ENCODE measurements at places on chromosomes 4 and X.
A peak's percentile ranks its signal among the peaks of the same experiment; 100 is the strongest.

GRCh38 chr4:151418385-151418784 lies 9.4 kb downstream of the FHIP1A start:
- no peaks in the 10 kb centered on the region for H3K27me3 ChIP-seq
- H3K4me3 ChIP-seq: no peak overlapping the region
- no peaks in the 10 kb centered on the region for H3K36me3 ChIP-seq
- no peak overlapping the region for H3K27ac ChIP-seq
- no peaks in the 10 kb centered on the region for H3K4me1 ChIP-seq

DNA sequence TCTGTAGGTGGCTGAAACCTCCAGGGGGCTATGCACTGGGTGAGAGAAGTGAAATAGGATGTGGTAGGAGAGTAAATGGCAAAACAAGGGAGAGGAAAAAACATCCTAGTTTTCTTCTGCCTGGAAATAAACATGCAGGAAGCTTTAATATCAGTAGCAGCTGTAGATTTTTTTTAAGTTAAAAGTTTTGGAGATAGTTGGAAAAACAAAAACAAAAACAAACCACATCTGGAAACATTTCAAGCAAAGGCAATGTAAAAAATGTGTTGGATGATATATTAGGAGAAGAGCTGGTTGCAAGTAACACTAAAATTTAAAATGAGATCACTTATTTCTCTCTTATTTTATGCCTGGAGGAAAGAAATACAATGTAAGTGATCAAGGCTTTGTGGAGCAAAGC lies 388.0 kb downstream of the SPRY1 start:
- H3K27me3 ChIP-seq: no peaks in the 10 kb centered on the region
- H3K4me3 ChIP-seq: no peak overlapping the region
- no peaks in the 10 kb centered on the region for H3K36me3 ChIP-seq
- H3K27ac ChIP-seq: no peak overlapping the region
- no peaks in the 10 kb centered on the region for H3K4me1 ChIP-seq
- no peak for DNase-seq

GRCh38 chr4:153790500-153790865 lies 1.6 kb upstream of the SFRP2 start:
- no peak overlapping the region for H3K4me3 ChIP-seq
- no peaks in the 10 kb centered on the region for H3K36me3 ChIP-seq
- H3K27ac ChIP-seq: no peak overlapping the region
- H3K27me3 ChIP-seq: peaks cover 55% of the 10 kb centered on the region
- DNase-seq: no peak

GRCh38 chr4:82381661-82382296 lies 8.0 kb upstream of the HNRNPD start:
- H3K4me1 ChIP-seq: no peaks in the 10 kb centered on the region
- H3K4me3 ChIP-seq: no peak overlapping the region
- no peak for DNase-seq

GRCh38 chr4:151804086-151804630 lies 43.4 kb upstream of the GATB start:
- no peaks in the 10 kb centered on the region for H3K27me3 ChIP-seq
- H3K4me1 ChIP-seq: no peaks in the 10 kb centered on the region
- H3K4me3 ChIP-seq: no peak overlapping the region

DNA sequence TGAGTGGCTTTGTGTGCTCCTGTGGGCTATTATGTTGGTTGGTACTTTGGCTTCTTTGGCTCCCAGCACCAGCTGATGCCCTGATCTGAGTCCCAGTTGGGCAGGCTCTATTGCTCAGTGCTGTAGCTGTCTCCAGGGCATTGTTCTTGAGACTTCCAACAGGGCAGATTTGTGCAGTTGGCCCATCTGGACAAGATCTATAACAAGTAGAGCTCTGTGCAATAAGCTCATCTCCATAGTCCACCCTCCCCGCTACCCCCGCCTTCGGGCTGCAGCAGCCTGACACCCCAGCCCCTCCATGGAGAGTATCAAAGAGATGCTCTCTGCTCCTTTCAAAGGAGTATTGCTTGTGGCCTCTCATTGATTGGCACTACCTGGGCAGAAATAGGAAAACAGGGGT lies 5.8 kb upstream of the TMEM31 start:
- DNase-seq: no peak
- H3K36me3 ChIP-seq: no peaks in the 10 kb centered on the region
- H3K4me3 ChIP-seq: no peak overlapping the region
- no peak overlapping the region for H3K27ac ChIP-seq

- H3K4me3 ChIP-seq: no peak overlapping the region
- no peak overlapping the region for H3K27ac ChIP-seq
- no peak for DNase-seq
These were observed 1025.5 kb downstream of the RPA4 start for GRCh38 chrX:97909245-97909644.

- H3K27me3 ChIP-seq: no peaks in the 10 kb centered on the region
- peaks cover 15% of the 10 kb centered on the region for H3K4me1 ChIP-seq
These were observed 537 bp upstream of the PRKX start for GRCh38 chrX:3713937-3714434.

- H3K27me3 ChIP-seq: no peaks in the 10 kb centered on the region
- H3K4me3 ChIP-seq: no peak overlapping the region
- no peaks in the 10 kb centered on the region for H3K36me3 ChIP-seq
These were observed 87.5 kb downstream of the RBM46 start for GRCh38 chr4:154868414-154869194.

GRCh38 chr4:177079327-177079726 lies 230.3 kb upstream of the NEIL3 start:
- no peaks in the 10 kb centered on the region for H3K4me1 ChIP-seq
- H3K27me3 ChIP-seq: no peaks in the 10 kb centered on the region
- no peak overlapping the region for H3K4me3 ChIP-seq
- H3K27ac ChIP-seq: no peak overlapping the region
- no peaks in the 10 kb centered on the region for H3K36me3 ChIP-seq
- no peak for DNase-seq

DNA sequence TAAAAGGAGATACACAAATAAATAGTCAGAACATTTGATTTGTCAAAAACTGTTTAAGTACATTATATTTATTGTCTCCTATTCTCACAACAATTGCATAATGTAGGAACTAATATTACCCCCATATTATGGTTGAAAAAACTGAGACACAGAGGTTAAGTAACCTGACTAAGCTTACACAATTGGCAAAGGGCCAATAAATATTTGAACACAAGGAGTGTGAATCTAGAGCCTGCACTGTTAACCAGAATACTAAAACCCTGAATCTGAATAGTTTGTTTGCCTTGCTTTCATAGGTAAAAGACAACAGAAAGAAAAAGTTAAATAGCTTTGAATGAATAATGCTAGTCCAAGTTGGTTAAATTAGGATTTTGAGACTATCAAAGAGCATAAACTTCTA lies 55.2 kb downstream of the IL13RA2 start:
- H3K27ac ChIP-seq: no peak overlapping the region
- no peak for DNase-seq
- H3K36me3 ChIP-seq: no peaks in the 10 kb centered on the region
- H3K27me3 ChIP-seq: no peaks in the 10 kb centered on the region

- no peaks in the 10 kb centered on the region for H3K4me1 ChIP-seq
- DNase-seq: no peak
- H3K27ac ChIP-seq: no peak overlapping the region
- no peaks in the 10 kb centered on the region for H3K27me3 ChIP-seq
- H3K36me3 ChIP-seq: no peaks in the 10 kb centered on the region
These were observed 136.3 kb upstream of the PSAPL1 start for GRCh38 chr4:7571001-7571400.

DNA sequence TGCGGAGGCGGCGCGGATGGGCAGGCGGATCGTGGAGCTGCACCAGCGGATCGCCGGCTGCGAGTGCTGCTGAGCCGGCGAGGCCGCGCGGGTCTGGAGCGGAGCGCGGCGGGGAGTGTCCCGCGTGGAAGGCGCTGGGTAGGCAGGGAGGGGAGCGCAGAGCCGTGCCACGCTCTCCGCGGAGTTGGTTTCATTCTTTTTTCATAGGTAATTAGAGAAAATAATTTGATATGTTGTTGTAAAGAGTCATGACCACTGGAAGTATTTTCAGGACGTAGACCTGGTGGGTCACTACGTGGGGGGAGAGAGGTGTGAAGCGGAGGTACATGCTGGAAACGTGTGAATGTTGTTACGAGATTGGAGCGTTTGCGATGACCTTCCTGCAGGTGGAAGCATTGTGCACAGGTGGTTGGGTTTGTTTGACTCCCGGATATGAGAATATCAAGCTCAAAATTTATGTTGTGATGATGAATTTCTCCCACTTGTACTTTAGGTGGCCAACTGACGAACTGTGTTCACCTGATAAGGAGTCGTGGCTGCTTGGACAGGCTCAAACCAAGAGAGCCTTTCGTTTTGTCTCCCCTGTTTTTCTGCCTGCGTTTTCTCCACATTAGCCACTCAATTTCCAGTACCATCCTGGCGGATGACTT lies 19.1 kb upstream of the S100P start:
- peak overlapping the region; percentile 65 for H3K4me3 ChIP-seq
- peak; percentile 42 for DNase-seq
- H3K27ac ChIP-seq: peak overlapping the region; percentile 61
- peaks cover 28% of the 10 kb centered on the region for H3K4me1 ChIP-seq
- H3K27me3 ChIP-seq: no peaks in the 10 kb centered on the region
- H3K36me3 ChIP-seq: peaks cover 3% of the 10 kb centered on the region

- H3K4me1 ChIP-seq: no peaks in the 10 kb centered on the region
- DNase-seq: no peak
- H3K4me3 ChIP-seq: no peak overlapping the region
These were observed 150.1 kb downstream of the ADAM29 start for GRCh38 chr4:175068266-175068665.

- no peak overlapping the region for H3K4me3 ChIP-seq
- no peak for DNase-seq
- H3K27me3 ChIP-seq: no peaks in the 10 kb centered on the region
These were observed 12.7 kb downstream of the PGK1 start for GRCh38 chrX:78116766-78117165.

DNA sequence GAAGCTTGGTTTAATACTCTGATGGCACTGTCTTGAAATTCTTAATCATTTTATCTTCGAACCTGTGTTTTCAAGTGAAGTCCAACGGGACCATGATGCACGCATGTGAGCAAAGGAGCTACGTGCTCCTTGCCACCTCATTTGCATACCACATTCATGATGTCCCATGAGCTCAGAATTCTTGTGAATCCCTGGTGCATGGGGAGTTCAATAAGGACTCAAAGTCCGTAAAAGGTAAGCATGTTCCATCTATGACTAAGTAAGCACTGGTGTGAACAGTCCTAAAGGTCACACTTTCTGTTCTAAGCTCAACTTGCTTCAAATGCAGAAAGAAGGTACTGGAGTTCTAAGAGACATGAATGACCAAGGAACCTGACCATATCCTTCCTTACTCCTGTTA lies 13.1 kb upstream of the GPM6B start:
- no peak overlapping the region for H3K27ac ChIP-seq
- H3K4me3 ChIP-seq: no peak overlapping the region
- no peak for DNase-seq
- H3K4me1 ChIP-seq: no peaks in the 10 kb centered on the region
- H3K36me3 ChIP-seq: no peaks in the 10 kb centered on the region

DNA sequence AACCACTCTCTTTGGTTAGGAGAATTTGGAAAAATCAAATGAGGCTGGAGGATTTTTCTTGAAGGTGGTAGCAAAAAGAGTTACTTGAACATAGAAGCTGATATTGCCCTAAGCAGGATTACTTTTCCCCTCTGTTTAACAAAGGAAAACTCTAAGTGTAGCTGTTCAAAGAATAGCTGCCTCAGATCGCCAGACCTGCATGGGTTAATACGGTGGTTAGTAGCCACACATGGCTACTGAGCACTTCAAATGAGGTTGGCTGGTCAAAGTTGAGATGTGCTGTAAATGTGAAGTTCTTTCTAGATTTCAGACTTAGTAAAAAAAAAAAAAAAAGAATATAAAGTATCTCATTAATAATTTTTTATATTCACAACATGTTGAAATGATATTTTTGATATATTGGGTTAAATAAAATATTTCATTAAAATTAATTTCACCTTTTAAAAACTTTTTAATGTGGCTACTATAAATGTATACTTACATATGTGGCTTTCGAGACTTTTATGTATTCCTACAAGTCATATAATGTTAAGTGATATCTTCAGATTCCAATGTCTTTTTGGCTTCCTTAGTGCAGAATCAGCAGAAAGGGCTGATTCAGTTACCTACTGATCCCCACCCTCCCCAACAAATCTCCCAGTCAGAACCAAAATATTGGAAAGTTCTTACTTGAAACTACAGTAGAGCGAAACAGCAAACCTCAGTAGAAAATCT lies 3.3 kb upstream of the RPS6KA3 start:
- H3K4me1 ChIP-seq: no peaks in the 10 kb centered on the region
- H3K27ac ChIP-seq: no peak overlapping the region
- H3K4me3 ChIP-seq: no peak overlapping the region

DNA sequence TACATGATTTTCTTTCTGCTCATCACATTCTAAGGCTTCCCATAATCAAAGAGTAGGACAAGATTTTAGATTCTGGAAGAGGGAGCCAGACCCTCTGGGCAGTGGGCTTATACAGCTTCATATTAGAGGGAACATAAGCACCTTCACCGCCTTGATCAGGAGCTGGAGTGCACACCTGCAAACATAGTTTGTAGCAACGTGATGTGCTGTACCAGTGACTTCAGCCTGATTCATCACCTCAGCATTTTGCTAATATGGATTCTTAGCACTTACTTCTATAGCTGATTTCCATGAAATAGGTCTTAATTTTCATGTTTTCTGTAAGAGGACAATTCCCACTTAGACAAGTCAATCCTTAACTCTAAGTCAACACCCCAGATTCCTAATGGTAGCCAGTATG lies 36.7 kb downstream of the PCDH18 start:
- no peak overlapping the region for H3K27ac ChIP-seq
- no peaks in the 10 kb centered on the region for H3K36me3 ChIP-seq
- no peaks in the 10 kb centered on the region for H3K4me1 ChIP-seq
- DNase-seq: no peak

- H3K27me3 ChIP-seq: no peaks in the 10 kb centered on the region
- no peak overlapping the region for H3K27ac ChIP-seq
- H3K4me1 ChIP-seq: peaks cover 6% of the 10 kb centered on the region
- no peaks in the 10 kb centered on the region for H3K36me3 ChIP-seq
- H3K4me3 ChIP-seq: no peak overlapping the region
These were observed 56.4 kb downstream of the COQ2 start for GRCh38 chr4:83228231-83228630.

GRCh38 chr4:14022456-14022855 lies 394.9 kb upstream of the BOD1L1 start:
- H3K27me3 ChIP-seq: no peaks in the 10 kb centered on the region
- H3K4me1 ChIP-seq: no peaks in the 10 kb centered on the region
- H3K36me3 ChIP-seq: no peaks in the 10 kb centered on the region
- no peak for DNase-seq
- no peak overlapping the region for H3K27ac ChIP-seq

DNA sequence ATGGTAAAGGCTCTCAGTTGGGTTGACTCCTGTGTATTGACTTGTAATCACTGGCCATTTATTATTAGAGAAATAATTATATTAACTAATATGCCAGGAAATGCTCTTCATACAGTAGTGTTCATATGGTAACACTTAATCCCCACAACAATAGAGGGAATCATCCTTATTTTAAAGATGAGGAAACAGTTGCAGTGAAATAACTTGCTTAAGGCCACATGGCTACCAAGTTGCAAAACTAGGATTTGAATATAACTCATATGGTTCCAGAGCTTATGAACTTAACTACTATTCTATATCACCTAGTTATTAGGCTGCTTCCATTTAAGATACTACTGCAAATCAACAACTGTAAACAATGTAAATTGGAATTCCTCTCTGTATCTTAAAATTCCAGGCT lies 143.5 kb upstream of the HPGD start:
- H3K27me3 ChIP-seq: no peaks in the 10 kb centered on the region
- no peak overlapping the region for H3K4me3 ChIP-seq
- H3K4me1 ChIP-seq: no peaks in the 10 kb centered on the region
- H3K36me3 ChIP-seq: no peaks in the 10 kb centered on the region
- DNase-seq: no peak
- no peak overlapping the region for H3K27ac ChIP-seq

- DNase-seq: no peak
- H3K27ac ChIP-seq: no peak overlapping the region
- H3K36me3 ChIP-seq: no peaks in the 10 kb centered on the region
- H3K4me3 ChIP-seq: no peak overlapping the region
- H3K27me3 ChIP-seq: no peaks in the 10 kb centered on the region
These were observed 8.7 kb upstream of the ALAS2 start for GRCh38 chrX:55039471-55039870.
